ENCODE measurements at places on chromosomes 1 and 21.

DNA sequence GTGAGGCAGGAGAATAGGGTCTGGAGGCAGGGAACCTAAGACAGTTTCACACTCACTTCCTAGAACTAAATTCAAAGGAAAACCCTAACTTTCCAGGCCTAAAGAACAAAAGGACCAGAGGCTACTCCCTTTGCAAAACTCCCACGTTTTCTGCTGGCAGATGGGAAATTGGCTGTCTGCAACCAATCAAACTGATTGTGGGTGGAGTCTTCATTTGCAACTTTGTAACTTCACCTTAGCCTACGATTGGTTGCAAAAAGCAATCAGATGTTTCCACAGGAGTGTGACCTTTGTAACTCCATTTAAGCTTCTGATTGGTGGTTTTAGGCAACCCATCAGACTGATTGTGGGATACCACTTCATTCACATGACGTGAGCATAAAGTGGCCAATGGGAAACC lies 19.7 kb upstream of the GNG4 start:
- no peak for DNase-seq

DNA sequence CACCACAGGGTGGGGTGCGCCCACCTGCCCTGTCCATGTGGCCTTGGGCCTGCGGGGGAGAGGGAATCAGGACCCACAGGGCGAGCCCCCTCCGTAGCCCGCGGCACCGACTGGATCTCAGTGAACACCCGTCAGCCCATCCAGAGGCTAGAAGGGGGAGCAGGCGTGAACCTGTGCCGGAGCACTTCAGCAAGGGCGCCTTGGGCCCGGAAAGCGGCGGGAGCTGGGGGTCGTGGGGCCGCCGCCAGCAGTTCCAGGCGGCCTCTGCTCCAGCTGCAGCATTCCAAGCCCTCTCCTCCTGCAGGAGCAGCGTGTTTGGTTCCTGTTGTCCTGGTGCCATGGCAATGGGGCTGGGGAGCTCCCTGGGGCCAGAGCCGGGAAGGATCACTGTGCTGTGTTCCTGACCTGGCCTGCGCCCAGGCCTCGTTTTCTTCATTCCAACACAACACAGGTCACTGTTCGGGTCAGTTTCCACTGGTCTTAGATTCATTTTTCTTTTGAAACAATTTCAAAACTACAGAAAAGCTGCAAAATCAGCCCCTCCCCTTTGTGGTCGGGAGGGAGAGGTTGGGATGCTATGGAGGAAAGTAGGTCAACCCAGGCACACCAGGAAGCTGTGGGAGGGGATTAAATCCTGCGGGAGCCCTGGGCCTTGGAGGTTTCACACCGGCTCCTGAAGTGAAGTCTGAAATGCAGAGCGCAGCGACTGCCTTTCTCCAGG lies 18.8 kb downstream of the SLX9 start:
- DNase-seq: no peak

GRCh38 chr1:46819335-46819734 lies 20.5 kb downstream of the CYP4B1 start:
- no peak for DNase-seq

- DNase-seq: no peak
These were observed 73.0 kb upstream of the GRIK3 start for GRCh38 chr1:37107153-37107907.

GRCh38 chr1:49208712-49209111 lies 432.0 kb upstream of the BEND5 start:
- DNase-seq: no peak

- DNase-seq: no peak
These were observed 348.2 kb upstream of the DUSP10 start for GRCh38 chr1:222090103-222090502.
